ENCODE measurements at places on chromosomes 11 and 22.

GRCh38 chr22:39519681-39520225, 609 bp upstream of the ATF4 start:
- DNase-seq = peak; percentile 95

DNA sequence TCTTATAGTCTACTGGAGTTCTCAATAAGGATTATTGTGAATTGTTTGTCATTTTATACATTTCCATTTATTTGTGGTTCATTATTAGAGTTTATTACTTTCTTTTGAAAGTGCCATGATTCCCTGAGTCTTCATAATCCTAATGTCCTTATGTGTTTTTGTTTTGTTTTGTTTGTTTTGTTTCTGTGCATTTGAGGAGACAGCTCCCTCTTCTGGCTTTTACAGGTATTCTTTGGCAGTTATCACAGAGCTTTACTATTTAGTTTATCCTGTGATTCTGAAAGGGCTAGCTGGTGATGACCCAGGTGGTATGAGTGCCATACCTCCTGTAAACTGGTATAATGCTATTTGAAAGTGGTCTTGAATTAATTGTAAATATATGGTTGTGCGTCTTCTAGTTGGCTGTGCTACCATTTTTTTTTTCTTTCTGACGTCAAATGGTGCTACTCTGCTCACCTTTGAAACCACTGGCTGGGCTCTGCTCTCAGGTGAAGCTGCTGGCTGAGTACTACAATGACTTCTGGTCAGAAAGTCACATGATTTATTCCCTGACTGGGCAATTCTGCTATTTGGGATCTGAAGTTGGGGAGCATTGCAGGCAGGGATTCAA, 751.2 kb downstream of the JRKL start:
- no peak for DNase-seq

- no peak for DNase-seq
Observed at GRCh38 chr11:64084146-64084950, 48.6 kb downstream of the FLRT1 start.

DNA sequence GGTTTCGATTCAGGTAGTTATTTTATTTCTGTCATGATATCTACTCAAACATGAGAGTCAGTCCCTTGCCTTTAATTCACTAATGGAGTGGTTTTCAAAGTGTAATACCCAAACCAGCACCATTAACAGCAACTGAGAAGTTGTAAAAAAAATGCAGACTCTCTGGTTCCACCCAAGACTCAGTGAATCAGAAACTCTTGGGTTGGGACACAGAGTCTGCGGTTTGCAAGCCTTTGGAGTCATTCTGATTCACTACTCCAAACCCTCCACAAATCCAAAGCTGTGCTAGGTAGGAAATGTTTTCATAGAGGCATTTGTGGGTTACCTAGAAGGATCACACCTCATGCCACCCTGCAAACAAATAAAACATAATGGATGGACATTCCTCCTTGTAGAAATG, 340.1 kb downstream of the NTM start:
- DNase-seq = no peak

DNA sequence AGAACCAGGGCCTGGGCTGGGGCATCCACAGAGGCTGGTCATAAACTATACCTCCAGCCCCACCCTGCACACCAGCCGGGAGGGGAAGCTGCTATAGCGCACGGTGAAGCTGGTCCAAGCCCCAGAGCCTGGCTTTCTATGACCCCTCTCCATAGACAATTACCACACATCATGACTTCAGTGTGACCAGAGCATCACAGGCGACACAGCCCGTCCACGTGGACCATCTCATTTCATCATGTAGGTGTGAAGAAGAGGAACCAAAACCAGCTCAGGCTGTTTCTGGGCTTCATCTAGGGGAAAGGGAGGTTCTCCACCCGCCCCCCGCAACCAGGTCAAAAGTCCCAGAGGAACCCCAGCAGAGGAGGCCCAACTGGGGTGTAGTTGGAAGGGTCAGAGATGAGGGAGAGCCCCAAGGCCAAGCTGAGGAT, 3.0 kb downstream of the CXCR5 start:
- DNase-seq = no peak

- DNase-seq = no peak
Observed at GRCh38 chr22:33524511-33525260, 395.6 kb downstream of the LARGE1 start.
